ENCODE measurements at places on chromosomes 2 and 18.

- DNase-seq: no peak
Observed at GRCh38 chr18:6079406-6079805, 184.1 kb upstream of the TMEM200C start.

- DNase-seq: no peak
Observed at GRCh38 chr2:12896318-12896982, 179.7 kb downstream of the TRIB2 start.

GRCh38 chr18:66994790-66995189 is 390.9 kb upstream of the CDH19 start:
- DNase-seq: no peak

DNA sequence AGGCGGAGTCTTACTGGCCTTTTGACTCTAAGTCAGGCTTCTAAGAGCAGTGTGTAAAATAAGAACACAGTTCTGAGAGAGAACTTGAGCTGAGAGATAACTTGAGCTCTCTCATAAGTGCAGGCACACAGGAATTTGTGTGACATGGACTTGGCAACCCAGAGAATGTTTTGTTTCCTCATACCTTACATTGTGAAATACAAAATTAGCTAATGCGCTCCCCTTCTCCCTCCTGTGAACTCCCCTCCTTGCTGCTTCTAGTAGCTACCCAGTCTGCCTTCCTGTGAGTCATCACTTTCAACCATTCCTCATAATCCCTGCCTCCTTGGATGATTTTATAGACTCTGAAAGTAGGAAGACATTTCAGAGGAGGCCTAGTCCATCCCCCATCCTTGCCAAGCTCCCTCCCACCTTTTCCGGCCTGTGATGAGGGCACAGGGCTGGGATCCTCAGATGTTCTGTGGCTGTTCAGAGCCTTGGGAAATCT is 22.6 kb downstream of the FER1L5 start:
- DNase-seq: no peak

DNA sequence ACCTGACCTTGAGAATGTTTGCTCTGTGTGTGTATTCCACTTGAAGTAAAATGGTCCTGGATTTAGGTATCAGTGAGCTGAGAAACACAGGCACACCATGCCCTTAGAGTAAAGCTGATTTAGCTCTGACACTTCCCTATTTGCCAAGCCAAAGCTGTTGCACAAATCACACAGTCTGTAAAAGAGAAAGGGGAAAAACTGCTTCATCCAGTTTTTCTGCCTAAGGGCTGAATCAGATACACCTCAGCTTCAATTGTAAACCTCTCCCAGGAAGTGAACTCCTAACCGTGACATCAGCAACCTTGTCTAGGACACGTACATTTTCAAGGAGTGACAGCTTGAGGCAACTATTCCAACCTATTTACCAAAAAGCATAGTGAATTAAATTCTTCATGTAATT is 150.4 kb downstream of the NR4A2 start:
- no peak for DNase-seq

GRCh38 chr18:53489266-53489665 is 735.2 kb downstream of the MBD2 start:
- DNase-seq: no peak

- no peak for DNase-seq
Observed at GRCh38 chr2:239779584-239779983, 245.6 kb downstream of the NDUFA10 start.

- no peak for DNase-seq
Observed at GRCh38 chr2:104707056-104707455, 146.9 kb upstream of the POU3F3 start.

DNA sequence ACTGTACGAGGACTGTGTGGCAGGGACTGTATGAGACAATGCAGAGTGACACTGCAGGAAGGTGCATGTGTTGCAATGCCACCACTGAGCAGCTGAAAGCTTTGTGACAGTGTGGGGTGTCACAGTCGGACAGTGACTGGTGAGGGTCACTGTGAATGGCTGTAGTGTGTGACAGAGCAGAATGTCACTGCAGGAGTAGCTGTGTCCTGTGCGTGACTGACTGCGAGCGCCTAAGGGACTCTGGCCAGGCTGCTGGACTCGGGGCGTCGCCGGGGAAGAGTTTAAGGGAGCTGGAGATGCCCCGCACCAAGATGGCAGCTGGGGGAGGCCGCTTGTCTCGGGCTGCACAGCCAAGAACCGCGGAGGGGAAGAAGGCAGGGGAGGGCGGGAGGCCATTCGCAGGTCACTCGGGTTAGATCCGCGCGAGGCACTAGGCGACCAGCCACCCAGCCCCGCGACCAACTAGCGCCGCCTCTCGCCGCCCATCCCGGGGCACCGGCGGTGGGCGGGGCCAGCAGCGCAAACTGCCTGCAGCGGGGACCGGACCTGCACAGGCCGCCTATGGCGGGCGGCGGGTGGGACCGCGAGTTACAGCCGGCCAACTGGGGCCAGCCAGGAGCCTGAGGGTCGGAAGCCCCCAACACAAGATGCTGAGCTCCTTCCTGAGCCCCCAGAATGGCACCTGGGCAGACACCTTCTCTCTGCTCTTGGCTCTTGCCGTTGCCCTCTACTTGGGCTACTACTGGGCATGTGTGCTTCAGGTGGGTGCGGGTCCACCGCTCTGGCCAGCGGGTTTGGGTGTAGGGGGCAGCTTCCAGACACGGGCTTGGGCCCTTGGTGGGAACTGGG is at the start of gene ABHD1:
ABHD1 (plus strand) TSS at position 514 of the 849 bp plus-strand sequence; CDS start at position 648, 134 bp downstream.
- DNase-seq: peak; percentile 69

- DNase-seq: no peak
Observed at GRCh38 chr2:112032689-112033465, 22.2 kb upstream of the TMEM87B start.

- no peak for DNase-seq
Observed at GRCh38 chr2:193837111-193837738, 1642.5 kb upstream of the TMEFF2 start.

GRCh38 chr2:11745613-11746375 is 638 bp upstream of the LPIN1 start:
- DNase-seq: no peak

DNA sequence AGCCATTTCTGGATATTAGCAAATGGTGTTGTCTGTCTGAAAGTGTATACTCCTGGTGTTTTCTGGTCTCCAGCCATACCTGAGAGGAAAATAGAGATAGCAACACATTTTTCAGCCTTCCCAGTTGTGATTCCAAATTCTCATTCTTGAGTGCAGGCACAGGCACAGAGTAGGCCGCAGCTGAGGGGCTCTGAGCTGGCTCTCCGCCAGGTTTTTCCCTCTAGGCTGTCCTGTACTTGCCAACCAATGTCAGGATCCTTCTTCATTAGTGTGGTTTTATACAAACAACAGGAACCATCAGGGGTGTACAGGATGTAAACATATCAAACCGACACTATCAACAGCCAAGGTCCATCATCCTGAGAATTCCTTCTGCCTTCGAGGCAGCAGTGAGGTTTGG is 1733.6 kb upstream of the CELF4 start:
- no peak for DNase-seq

- peak; percentile 42 for DNase-seq
Observed at GRCh38 chr18:63299837-63300745, 19.5 kb downstream of the BCL2 start.

GRCh38 chr2:199144036-199144435 is 313.7 kb downstream of the SATB2 start:
- no peak for DNase-seq

- DNase-seq: no peak
Observed at GRCh38 chr2:855177-855576, 95.5 kb upstream of the SNTG2 start.
